H1 (cell line): ENCODE measurements at places on chromosomes 3 and 15. TPM values are rescaled to one million over a fixed set of nuclear protein-coding genes. Genes with fewer than 3 reads are reported as not detected.

TRH gene
- not detected in 2 replicates for total RNA-seq

RPL39L gene
- total RNA-seq = 67.7 and 77.0 TPM in 2 replicates

TPM1 gene
- 571 and 579 TPM in 2 replicates for total RNA-seq

MYO1E gene
- 138 and 142 TPM in 2 replicates for total RNA-seq

ADGRG7 gene
- total RNA-seq = not detected in 2 replicates

VIPR1 gene
- total RNA-seq = 10.1 and 11.3 TPM in 2 replicates

MYRIP gene
- total RNA-seq = 3.4 and 4.3 TPM in 2 replicates

CACNA2D3 gene
- total RNA-seq = 1.8 and 2.2 TPM in 2 replicates

KLHL40 gene
- total RNA-seq = not detected in 2 replicates

LAMB2 gene
- 107 and 112 TPM in 2 replicates for total RNA-seq

P2RY1 gene
- total RNA-seq = 25.2 and 28.3 TPM in 2 replicates

ZIC1 gene
- 1.5 and 2.2 TPM in 2 replicates for total RNA-seq

PLA2G4D gene
- total RNA-seq = 0.07 and 0.33 TPM in 2 replicates

INKA1 gene
- total RNA-seq = 1.3 and 1.8 TPM in 2 replicates

GABRA5 gene
- 14.5 and 15.0 TPM in 2 replicates for total RNA-seq
